ENCODE measurements at places on chromosomes 16 and 17. TPM values are rescaled to one million over a fixed set of nuclear protein-coding genes. Genes with fewer than 3 reads are reported as not detected.

- no peak for DNase-seq
These were observed 7.7 kb downstream of the CORO6 start for GRCh38 chr17:29615048-29615385.

Gene MYH2
- not detected for total RNA-seq

DNA sequence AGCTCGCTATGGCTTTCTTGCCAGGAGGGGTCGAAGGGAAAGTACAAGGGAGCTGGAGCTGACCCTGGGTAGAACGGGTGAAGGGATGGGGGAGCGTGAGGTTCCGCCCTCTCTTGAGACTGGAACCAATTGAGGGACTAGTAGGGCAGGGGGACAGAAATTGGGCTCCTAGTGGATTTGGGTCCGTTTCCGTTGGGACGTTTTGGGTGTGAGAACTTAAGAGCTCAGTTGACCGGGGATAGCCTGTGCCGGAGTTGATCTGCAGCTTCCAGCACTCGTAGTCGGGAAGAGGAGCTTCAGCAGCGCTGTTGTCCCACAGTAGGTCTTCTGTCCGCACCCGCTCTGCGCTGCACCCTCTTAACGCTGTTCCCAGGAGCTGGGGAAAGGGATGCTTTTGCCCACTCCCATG, 481 bp downstream of the CNTROB start:
- DNase-seq = no peak

GRCh38 chr16:49399594-49400364, 26.2 kb downstream of the C16orf78 start:
- DNase-seq = peak; percentile 21

Gene NPIPA5
- total RNA-seq = 5.7 TPM

DNA sequence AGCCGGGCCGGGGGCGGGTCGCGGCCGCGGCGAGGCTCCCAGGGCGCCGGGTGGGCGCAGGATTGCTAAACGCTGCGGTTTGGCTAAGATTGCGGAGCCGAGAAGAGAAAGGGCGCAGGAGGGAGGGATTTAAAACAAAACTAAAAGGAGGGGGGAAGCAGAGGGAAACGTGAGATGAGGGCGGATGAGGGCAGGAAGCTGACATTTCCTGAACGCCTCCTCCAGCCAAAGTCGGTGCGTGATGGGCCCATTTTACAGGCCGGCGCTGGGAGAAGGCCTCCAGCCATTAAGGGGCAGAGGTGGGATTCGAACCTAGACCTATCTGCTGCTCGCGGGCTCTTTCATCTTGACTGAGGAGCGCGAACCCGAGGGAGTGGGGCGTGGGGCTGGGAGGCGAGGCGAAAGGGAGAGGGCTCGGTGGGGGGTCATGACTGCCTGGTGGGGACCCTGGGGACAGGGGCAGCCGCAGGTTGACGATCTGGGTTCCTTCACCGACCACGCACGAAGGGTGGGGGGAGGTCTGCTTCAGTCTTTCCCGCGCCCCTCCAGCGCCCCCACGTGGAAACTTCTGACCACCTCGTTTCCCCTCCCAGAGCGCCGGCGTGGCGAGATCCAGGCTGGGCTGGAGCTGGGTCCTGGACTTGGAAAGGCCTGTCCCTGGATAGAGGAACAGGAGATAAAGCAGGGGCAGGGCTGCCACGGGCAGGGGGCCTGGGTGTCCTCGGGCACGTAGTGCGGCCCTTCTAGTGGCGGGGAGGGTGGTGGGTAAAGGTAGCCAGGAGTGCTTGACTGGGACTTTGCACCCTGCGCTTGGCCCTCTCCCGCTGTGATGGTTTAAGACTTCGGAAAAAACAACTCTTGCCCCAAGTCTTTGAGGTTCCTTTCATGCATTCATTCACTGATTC, 3.8 kb upstream of the TAC4 start:
- peak; percentile 94 for DNase-seq

Gene ASB16
- total RNA-seq = not detected
